ENCODE measurements at places on chromosomes 16 and 17. TPM values are rescaled to one million over a fixed set of nuclear protein-coding genes. Genes with fewer than 3 reads are reported as not detected.
A peak's percentile ranks its signal among the peaks of the same experiment; 100 is the strongest.

GRCh38 chr17:56594320-56595107 lies 1.0 kb downstream of the NOG start:
- no peak for DNase-seq

DNA sequence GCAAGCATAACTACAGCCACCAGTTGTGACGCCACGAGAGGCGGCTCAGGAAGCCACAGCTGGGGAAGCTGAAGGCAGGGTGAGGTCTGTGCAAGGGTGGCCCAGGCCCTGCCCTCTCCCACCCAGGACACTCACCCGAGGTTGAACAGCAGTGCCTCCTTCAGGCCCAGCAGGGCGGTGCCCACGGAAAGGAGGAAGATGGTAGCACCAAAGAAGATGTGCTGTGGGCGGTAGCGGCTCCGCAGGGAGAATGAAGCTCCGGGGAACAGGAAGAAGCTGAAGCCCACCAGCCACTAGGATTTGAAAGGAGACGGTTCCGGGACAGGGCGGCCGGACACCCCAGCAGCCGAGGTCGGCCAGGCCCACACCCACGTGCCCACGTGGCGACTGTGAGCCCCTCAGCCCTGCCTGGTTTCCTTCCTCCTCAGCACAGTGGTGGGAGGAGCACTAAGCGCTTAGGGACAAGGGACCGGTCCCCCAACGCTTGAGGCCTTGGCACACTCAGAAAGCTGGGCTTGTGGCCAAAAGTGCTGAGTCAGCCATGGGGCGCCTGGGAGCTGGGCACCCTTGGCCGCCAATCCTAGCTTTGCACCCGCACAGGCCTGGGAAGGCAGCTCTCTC lies 11.0 kb downstream of the CYB561 start:
- DNase-seq: peak; percentile 28

Gene PLD2
- total RNA-seq: 32.8 TPM

DNA sequence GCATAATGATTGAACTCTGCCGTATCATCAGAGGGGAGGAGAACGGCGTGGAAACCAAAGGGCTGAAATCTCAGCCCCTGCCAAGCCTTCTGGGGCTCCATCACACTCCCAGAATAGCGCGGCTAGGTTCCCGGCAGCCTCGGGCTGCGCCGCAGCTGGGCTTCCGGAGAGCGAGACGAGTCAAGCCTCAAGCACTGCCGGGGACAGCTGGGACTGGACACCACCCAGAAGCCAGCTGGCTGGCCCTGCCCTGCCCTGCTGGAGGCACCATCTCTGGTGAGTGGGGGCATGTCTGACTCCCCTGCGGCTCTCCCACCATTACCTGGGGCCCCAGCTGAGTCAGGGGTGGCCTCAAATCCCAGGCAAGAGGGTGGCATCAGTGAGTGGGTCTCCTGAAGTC lies 7.2 kb upstream of the GPRC5C start:
- no peak for DNase-seq

DNA sequence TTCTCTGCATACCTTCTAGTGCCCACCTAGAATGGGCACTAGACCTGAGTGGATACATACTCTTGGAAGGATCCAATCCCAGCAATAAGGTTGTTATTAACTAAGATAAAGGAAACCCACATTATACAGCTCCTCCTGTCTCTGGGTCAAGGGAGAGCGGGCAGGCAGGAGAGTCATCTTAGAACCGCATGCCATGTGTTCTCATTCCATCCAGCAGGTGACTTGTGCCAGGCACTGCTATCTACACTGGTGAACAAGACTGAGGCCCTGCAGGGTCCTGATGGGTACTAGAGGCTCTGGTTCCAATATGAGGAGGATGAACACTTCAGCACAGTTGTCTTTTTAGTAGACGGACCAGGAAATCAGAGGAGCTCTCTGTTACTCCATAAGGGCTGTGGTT lies 5.9 kb upstream of the CD300H start:
- no peak for DNase-seq

GRCh38 chr17:79633154-79633553 lies 22.3 kb upstream of the RBFOX3 start:
- no peak for DNase-seq

All from T-helper 17 cell (primary cell).